ENCODE measurements at places on chromosomes 5 and 9.

DNA sequence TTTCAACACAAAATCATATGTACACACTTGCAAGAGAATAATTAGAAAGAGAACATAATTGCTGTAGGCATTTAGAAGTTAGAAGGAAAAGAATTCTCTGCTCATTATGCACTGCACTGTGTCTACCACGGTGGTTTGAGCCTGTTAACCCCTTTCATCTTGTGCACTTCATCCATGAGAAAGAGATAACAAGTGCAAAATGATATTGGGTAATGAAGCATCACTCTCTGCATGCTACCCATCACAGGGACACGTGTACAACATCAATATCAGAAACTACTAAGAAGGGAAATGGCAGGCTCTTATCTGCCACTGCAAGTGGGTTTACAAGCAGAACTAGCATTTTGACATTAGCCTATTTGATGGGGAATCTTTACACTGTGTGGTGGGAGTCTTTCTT, 202.6 kb downstream of the CDH12 start:
- DNase-seq = no peak

DNA sequence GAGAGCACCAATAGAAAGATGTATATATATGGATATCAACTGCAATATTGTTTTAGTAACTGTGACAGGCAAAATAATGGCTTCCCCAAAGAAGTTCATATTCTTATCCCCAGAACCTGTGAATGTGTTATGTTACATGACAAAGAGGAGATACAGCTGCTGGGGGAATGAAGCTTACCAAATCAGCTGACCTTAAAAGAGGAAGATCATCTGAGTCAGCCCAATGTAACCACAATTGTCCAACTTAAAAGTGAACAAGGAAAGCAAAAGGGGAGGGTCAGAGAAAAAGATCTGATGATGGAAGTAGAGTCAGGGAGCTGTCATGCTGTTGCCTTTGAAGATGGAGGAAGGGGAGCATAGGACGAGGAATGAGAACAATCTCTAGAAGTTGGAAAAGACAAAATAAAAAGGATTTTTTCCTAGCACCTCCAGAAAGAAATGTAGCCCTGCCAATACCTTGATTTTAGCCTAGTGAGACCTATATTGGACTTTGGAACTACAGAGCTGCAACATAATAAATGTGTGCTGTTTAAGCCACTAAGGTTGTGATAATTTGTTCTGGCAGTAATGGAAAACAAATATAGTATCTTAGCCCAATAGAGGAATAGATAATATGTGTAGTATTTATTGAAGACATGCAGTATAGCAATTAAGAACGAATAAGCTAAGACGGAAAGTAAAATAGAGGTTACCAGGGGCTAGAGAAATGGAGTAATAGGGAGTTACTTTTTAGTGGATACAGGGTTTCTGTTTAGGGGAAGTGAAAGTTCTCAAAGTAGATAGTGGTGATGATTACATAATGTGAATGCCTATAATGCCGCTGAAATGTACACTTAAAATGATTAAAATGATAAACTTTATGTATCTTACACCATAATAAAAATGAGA, 115.9 kb downstream of the PIK3R1 start:
- DNase-seq = no peak

DNA sequence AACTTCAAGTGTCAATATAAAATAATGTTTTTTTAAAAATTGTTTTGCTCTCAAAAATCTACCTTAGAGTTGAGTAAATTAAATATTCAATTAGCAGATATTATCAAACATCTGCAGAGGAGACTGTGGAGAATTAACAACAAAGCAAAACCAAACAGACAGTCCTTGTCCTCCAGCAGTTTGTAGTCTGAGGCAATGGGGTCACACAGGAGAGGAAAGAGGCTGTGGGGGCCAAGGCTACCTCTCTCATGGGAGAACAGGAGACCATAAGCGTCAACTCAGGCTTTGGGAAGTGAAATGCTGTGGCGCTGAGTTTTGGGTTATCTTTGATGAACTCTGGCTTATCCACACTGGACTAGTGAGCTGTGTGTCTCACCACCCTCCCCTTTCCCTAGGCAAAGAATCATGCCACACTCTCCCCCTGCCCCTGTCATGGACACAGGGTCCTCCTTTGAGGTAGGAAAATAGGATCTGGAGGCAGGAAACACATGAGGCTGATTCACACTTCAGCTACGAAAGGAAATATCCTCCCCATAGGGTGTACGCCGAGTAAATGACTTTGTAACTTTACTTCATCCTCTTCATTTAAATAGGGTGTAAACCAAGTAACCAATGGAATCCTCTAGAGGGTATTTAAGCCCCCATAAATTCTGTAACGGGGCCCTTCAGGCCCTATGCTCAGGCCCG, 152.7 kb downstream of the FSTL4 start:
- DNase-seq = no peak

GRCh38 chr9:33718987-33719386, 76.4 kb upstream of the PRSS3 start:
- no peak for DNase-seq

DNA sequence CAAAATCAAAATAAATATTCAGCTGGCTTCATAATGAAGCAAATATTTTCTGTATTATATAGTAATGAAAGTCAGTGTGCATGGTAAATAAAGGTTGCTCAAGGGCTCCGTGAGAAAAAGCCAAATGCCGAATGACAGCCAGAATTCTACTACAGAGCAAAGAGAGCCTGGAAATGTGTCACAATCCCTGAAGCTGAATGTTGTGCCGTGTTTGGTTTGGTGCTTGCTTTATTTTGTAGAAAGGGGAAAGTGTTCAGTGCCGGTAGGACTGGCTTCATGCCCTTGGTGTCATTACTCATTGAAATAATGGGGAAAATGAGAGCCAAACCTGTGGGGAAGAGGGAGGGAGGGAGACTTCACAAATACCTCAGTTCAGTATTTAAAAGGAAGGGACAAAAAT, 26.8 kb upstream of the ADAMTSL1 start:
- DNase-seq = no peak

DNA sequence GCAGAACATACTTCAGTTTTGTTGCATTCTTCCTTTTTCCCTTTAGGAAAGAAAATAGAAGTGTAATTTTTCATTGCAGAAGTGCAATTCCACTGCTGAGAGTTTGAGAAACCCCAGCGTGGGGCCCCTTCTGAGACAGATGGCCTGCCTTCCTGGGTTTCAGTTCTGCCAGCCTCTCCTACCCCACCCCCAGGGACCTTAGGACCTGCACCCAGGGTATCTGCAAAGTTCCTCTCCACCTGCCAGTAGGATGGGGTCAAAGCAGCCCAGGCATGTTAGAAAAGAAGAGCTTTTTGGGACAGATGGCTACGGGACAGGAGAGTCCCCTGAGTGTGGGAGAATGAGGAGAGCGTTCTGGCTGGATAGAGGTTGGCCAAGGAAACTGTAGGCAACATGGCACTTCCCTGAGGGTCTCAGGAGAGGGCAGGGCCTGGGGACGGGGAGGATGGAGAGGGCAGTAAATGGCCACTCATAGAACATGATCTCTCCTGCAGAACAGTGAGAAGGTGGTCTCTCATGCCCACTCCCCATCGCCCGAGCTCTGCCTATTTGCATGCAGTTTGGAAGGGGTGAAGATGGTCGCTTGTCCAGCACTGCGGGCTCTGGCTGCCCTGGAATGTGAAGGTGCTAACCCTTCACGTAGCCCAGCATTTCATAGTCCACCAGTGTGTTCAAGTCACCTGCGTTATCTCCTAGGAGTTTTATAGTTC, at the start of gene TIFAB:
TIFAB (minus strand) TSS at position 31 of the 710 bp plus-strand sequence. CDS start 2,412 bp downstream, outside the sequence.
- no peak for DNase-seq

DNA sequence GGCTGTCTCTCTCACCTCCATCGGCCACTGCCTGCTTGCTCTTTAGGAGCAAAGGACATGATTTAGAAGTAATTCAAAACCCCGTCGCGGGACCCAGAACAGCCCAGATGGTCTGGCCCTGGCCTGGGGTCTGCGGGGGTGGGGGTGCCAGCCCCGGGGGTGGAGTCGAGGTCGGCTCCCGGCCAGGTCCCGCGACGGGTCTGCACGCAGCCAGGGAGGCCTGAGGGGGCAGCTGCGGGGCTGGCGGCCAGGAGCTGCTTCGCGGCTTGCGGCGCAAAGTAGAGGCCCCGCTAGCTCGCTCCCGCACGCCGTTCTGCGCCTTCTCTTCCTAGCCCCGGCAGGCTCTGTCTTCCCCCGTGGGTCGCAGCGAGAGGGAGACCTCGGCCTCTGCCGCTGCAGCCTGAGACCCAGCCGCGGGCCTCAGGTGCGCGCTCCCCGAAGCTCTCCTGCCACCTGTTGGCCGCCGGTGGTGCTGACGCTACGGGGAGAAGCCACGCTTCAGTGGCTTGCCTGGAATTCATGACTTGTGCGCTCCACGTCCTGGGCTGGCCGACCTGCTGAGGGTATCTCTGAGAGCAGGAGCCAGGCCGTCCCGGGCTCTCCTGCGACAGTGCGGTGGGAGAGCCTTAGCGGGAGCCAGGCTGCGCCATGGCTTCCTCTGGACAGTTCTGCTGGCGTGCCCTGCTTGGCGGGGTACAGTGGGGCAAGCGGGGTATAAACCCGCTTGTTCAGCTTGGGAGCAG, 157.2 kb upstream of the PITX1 start:
- peak; percentile 69 for DNase-seq

- DNase-seq = no peak
These were observed 197.7 kb downstream of the C9orf50 start for GRCh38 chr9:129423216-129423615.
